B cell (primary cell): ENCODE measurements at places on chromosomes 2 and 18. TPM values are rescaled to one million over a fixed set of nuclear protein-coding genes. Genes with fewer than 3 reads are reported as not detected.

Gene COL4A3
- 43.9 and 45.9 TPM in 2 replicates for total RNA-seq

DNA sequence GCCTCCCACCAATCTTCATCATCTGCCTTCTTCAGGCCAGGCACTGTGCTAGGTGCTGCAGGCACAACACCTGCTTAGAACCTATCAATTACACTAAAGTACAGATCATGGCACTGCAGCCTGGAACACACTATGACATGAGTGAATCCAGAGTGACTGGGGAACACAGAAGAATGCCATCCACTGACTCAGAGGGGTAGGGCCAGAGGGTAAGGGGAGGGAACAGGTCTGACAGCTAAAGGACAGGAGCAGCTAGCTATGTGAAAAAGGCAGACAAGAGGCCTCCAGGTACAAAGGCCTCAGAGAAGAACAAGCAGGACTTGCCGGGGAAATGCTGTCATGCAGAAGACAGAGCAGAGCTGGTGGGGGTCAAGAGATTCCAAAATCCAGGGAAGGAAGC lies 53.3 kb upstream of the ACAA2 start:
- H3K4me1 ChIP-seq = no peaks in the 10 kb centered on the region
- no peak overlapping the region for H3K27ac ChIP-seq
- no peaks in the 10 kb centered on the region for H3K36me3 ChIP-seq
- H3K4me3 ChIP-seq = no peak overlapping the region
- H3K27me3 ChIP-seq = no peaks in the 10 kb centered on the region
- DNase-seq = no peak

DNA sequence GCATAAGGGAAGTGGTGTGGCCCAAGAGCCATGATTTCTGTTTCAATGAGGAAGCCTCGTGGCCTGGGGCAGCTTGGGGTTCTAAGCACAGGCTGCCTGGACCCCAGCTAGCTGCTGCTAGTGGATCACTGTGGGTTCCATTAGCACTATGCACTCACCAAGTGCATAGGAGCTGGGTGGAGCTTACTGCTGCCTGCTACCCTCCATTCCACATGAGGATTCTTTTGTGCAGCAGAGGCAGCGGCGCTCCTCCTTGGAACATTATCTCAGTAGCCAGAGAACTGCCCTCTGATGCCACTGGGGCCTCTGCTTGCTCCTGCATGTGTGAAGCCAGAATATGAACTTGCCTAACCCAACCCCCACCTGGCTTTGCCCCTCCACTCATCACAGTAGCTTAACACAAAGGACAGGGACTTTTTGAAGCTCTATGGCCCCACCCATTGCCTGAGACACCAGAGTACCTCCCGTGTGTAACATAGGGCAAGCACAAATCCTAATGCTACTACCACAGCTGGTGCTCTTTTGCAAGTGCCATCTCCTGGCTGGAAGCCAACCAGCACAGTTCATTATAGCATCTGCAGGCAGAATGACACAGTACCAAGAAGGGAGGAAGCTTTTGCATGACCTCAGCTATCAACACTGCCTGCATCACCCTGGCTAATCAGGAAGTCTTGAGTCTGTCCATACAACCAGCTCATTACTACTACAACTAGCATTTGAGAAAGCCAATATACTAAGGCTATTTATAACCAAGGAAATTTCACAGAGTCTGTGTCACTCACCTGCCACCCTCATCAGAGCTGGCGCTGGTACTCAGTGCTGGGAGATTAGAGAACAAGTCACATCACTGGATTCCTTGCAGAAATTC lies 297.0 kb upstream of the GULP1 start:
- peaks cover 8% of the 10 kb centered on the region for H3K4me1 ChIP-seq
- no peak overlapping the region for H3K27ac ChIP-seq
- no peaks in the 10 kb centered on the region for H3K27me3 ChIP-seq
- no peaks in the 10 kb centered on the region for H3K36me3 ChIP-seq
- H3K4me3 ChIP-seq = no peak overlapping the region
- DNase-seq = no peak

GRCh38 chr2:21819454-21819853 lies 695.7 kb downstream of the TDRD15 start:
- no peak for DNase-seq
- H3K36me3 ChIP-seq = no peaks in the 10 kb centered on the region
- no peak overlapping the region for H3K4me3 ChIP-seq

DNA sequence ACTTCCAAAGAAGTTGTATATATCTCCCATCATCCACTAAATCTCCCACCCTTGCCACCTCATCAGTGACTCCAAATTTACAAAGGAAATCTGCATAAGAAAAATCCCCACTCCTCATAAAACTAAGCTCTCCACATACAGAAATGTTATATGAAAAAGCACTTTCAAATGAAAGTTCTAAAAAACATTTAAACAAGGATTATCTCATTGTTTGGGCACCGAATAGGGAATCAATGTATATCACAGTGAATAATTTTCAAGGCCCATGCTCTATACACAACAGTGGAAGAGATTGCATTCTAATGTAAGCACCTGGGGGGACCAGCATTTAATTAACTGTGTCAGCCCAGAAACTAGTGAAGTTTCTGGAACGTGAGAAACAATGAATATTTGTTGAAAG lies 70.1 kb downstream of the OSR1 start:
- H3K27me3 ChIP-seq = no peaks in the 10 kb centered on the region
- H3K27ac ChIP-seq = no peak overlapping the region
- H3K36me3 ChIP-seq = no peaks in the 10 kb centered on the region

Gene FLACC1
- total RNA-seq = 5.0 and 5.1 TPM in 2 replicates

DNA sequence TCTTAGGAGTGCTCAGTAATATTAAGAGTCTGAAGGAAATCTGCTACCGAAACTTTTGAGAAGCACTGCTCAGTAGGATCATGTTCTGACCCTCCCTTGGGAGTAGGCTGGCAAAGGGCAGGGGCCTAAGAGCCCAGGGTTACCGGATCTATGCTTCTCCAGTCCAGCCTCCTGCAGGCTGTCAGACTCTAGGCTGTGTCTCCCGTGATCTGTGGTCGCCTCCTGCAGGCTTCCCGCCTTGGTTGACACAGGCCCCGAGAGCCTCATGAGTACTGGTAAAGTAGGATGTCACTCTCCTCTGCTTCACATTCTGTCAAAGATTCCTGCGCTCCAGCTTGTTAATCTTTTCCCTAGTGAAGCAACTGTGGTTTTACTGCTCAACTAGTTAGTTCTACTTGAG lies 647.8 kb upstream of the RAB6C start:
- H3K4me1 ChIP-seq = no peaks in the 10 kb centered on the region
- H3K27ac ChIP-seq = no peak overlapping the region
- no peaks in the 10 kb centered on the region for H3K36me3 ChIP-seq

- no peak for DNase-seq
- H3K27ac ChIP-seq = no peak overlapping the region
- no peaks in the 10 kb centered on the region for H3K36me3 ChIP-seq
- no peaks in the 10 kb centered on the region for H3K4me1 ChIP-seq
Observed at GRCh38 chr18:8036551-8036950, 469.4 kb downstream of the PTPRM start.

Gene MREG
- total RNA-seq = 5.7 and 6.3 TPM in 2 replicates

- no peak overlapping the region for H3K4me3 ChIP-seq
- DNase-seq = no peak
- H3K36me3 ChIP-seq = no peaks in the 10 kb centered on the region
Observed at GRCh38 chr2:152022090-152022489, 76.8 kb downstream of the CACNB4 start.

Gene ATP6V1B1
- total RNA-seq = not detected in 2 replicates

DNA sequence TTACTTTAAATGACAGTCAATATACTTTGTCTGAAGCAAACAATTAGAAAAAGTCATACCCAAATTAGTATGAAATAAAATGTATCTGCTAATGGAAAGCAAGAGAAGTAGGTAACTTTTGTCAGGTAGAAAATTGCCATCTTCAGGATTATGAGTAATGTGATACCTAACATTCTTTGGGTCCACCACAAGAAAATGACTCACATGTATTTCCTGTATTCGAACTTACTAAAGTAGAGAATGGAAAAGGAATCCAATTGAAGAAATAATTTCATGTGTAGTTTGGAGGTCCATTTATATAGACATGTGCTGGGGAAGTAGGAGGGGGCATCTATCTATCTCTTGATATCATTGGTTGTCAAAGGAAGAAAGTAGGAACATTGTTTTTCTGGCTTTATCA lies 636.2 kb upstream of the CHAC2 start:
- H3K4me1 ChIP-seq = no peaks in the 10 kb centered on the region
- no peaks in the 10 kb centered on the region for H3K36me3 ChIP-seq
- H3K27me3 ChIP-seq = no peaks in the 10 kb centered on the region
- H3K4me3 ChIP-seq = no peak overlapping the region
- no peak overlapping the region for H3K27ac ChIP-seq

Gene AKAIN1
- not detected in 2 replicates for total RNA-seq

GRCh38 chr2:36578343-36579296 lies 19.3 kb downstream of the FEZ2 start:
- peaks cover 76% of the 10 kb centered on the region for H3K36me3 ChIP-seq
- no peaks in the 10 kb centered on the region for H3K27me3 ChIP-seq
- H3K4me1 ChIP-seq = no peaks in the 10 kb centered on the region
- no peak for DNase-seq
- H3K4me3 ChIP-seq = no peak overlapping the region
- H3K27ac ChIP-seq = no peak overlapping the region

- no peaks in the 10 kb centered on the region for H3K36me3 ChIP-seq
- no peaks in the 10 kb centered on the region for H3K4me1 ChIP-seq
- H3K27me3 ChIP-seq = no peaks in the 10 kb centered on the region
- DNase-seq = no peak
- H3K27ac ChIP-seq = no peak overlapping the region
Observed at GRCh38 chr2:156955701-156956100, 301.8 kb upstream of the GALNT5 start.

Gene FOXI3
- not detected in 2 replicates for total RNA-seq

DNA sequence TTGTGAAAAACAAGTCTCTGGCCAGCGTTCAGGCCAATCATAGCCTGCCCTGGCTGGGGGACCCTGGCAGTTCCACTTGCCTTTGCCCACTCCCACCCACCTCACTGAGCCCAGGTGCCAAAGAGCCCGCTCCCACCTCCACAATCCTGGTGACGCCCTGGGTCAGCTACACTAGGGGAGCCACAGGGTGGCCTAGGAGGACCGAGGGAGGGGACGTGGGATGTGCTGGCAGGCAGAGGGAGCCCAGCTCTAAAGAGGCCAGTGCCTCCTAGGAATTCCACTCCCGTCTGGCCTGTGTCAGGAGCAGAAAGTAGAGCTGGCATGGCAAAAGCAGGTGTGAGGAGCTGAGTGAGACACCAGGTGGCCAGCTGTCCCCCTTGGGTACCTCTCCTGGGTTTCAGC lies 49.3 kb downstream of the TNS1 start:
- no peak overlapping the region for H3K27ac ChIP-seq
- no peak for DNase-seq
- no peaks in the 10 kb centered on the region for H3K36me3 ChIP-seq
- H3K4me3 ChIP-seq = no peak overlapping the region
- H3K27me3 ChIP-seq = peaks cover 3% of the 10 kb centered on the region
- no peaks in the 10 kb centered on the region for H3K4me1 ChIP-seq

DNA sequence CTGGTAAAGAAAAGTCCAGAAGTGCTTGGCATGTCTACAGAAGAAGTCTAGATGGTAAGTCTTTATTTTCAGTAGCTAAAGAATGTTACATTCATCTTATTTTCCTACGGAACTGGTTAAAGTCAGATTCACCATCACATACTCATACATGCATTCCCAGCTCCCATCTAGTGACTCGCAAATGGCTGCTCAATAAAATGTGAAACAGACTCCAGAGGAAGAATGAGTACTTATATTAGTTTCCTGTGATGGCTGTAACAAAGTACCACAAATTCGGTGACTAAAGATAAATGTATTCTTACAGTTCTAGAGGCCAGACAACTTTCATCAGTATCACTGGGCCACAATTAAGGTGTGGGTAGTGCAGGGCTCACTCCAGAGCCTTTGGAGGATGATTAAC lies 797.2 kb downstream of the SATB2 start:
- no peaks in the 10 kb centered on the region for H3K4me1 ChIP-seq
- no peak for DNase-seq
- no peak overlapping the region for H3K27ac ChIP-seq

DNA sequence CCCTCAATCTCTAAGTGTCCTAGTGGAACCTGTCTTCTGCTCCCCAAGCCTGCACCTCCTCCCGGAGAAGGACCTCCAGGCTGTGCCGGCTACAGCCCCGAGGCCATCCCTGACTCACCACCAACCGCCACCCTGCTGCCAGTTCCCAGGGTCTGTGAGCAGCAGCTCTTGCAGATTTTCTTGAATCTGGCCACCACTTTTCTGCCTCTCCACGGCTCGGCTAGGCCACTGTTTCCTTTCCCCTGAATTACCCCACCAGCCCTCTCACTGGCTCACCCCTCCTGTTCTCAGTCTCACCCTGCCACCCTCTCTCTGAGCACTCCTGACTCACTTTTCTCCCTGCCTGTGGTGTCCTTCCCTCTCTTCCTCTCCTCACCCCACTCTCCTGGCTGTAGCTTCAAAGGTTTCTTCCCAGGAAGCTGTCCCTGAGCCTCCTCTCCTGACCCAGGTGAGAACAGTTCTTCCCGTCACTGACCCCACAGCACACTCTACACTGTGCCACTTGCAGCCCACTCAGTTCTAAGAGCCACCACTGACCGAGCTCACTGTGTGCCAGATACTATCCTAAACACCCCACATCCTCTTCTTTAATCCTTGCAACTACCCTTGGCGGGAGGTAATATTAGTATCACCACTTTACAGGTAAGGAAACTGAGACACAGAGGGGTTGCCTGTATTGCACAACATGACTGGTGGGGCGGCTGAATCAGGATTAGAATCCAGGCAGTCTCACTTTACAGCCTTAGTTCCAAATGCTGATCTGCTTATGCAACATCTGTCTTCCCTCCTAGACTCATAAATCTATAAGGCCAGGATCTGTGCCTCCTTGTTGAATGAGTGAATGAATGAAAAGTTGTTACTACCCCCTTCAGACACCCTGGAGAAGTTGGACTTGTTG lies 111.6 kb downstream of the SMAD7 start:
- H3K4me3 ChIP-seq = no peak overlapping the region
- H3K27ac ChIP-seq = no peak overlapping the region
- peaks cover 3% of the 10 kb centered on the region for H3K27me3 ChIP-seq
- no peak for DNase-seq
- no peaks in the 10 kb centered on the region for H3K36me3 ChIP-seq

GRCh38 chr2:48905696-48906095 lies 150.2 kb upstream of the LHCGR start:
- H3K4me1 ChIP-seq = no peaks in the 10 kb centered on the region
- H3K4me3 ChIP-seq = no peak overlapping the region
- no peak overlapping the region for H3K27ac ChIP-seq
- no peaks in the 10 kb centered on the region for H3K27me3 ChIP-seq
- H3K36me3 ChIP-seq = no peaks in the 10 kb centered on the region
- DNase-seq = no peak

- no peaks in the 10 kb centered on the region for H3K27me3 ChIP-seq
- no peak overlapping the region for H3K27ac ChIP-seq
- no peak for DNase-seq
- no peaks in the 10 kb centered on the region for H3K36me3 ChIP-seq
- H3K4me3 ChIP-seq = no peak overlapping the region
- H3K4me1 ChIP-seq = no peaks in the 10 kb centered on the region
Observed at GRCh38 chr2:171281110-171281509, 120.4 kb upstream of the TLK1 start.
